Hematopoietic multipotent progenitor cell (in vitro differentiated cells): ENCODE measurements at places on chromosomes 1 and 21.
A peak's percentile ranks its signal among the peaks of the same experiment; 100 is the strongest.

GRCh38 chr21:34333121-34333739 lies 30.6 kb upstream of the KCNE2 start:
- DNase-seq: no peak

- no peak for DNase-seq
These were observed 119.4 kb upstream of the F3 start for GRCh38 chr1:94660994-94661393.

- DNase-seq: no peak
These were observed 25.6 kb upstream of the GUCA2A start for GRCh38 chr1:42189931-42190853.

DNA sequence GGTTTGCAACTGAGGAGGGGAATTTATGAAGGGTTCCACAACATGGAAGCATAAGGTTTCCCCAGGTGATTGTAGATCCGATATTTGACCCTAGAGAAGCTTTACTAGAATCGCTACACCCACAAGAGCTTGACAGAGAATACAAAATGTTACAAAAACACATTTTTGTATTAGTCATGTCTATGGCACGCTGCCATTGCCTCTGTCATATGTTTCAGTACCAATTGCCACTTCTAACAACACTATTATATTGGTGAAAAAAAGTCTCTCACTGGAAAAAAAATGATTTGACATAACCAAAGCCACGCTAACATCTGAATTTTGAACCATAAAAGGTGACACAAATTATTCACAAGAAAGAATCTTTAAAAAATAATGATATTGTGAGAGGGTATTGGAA lies 214.5 kb downstream of the KCNT2 start:
- DNase-seq: no peak

DNA sequence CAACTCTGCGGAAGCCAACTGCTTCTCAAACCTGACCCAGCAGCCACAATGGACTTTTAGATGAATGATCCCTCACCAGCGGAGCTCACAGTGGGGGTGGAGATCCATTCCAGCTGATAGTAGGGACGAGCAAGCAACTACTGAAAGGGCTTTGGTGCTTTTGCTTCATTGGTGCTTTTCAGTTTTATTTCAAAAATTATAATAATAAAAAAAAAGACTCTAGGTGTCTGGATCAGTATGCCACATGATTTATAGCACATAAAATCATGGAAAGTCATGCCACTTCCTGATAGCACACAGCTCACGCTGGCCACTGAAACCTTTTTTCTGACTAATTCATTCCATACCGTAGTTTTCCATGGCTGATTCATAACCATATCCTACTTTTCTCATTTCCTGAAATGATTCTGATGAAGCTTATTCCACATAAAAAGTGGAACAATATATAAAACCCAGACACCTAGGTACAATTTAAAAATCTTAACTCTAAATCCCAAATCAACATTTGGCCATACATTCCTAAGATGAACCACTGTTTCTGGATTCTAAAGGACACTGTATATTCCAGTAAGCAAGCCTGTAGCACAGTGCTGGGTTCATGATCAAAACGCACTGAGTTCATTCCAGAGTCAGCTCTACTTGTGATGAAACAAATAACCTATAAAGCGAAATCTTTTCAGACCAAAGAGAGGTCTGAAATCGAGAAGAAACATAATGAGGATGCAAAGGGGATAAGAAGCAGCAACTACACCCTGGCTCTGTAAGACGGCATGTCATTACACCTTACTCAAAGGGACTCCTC lies 41.3 kb upstream of the KCNE1 start:
- DNase-seq: no peak

GRCh38 chr1:224542783-224543440 lies 73.2 kb upstream of the CNIH3 start:
- peak; percentile 77 for DNase-seq
